Hematopoietic multipotent progenitor cell treated with erythropoietin and hydrocortisone succinate and interleukin-3 and kit ligand, for 8 days (in vitro differentiated cells): ENCODE measurements at places on chromosomes 5 and 9.

- DNase-seq: no peak
These were observed 29.5 kb downstream of the CDH9 start for GRCh38 chr5:27008604-27009539.

GRCh38 chr9:37187292-37187691 is 66.9 kb downstream of the ZCCHC7 start:
- no peak for DNase-seq

GRCh38 chr5:108143581-108143980 is 238.3 kb downstream of the FBXL17 start:
- DNase-seq: no peak

- DNase-seq: no peak
These were observed 24.1 kb downstream of the BNC2 start for GRCh38 chr9:16846367-16846766.

- no peak for DNase-seq
These were observed 188.4 kb downstream of the TSSK1B start for GRCh38 chr5:113246361-113246870.
